ENCODE measurements at places on chromosomes 3 and 15. TPM values are rescaled to one million over a fixed set of nuclear protein-coding genes. Genes with fewer than 3 reads are reported as not detected.

- H3K27ac ChIP-seq: peak overlapping the region; percentile 79
- no peak overlapping the region for H3K4me3 ChIP-seq
- no peak for DNase-seq
- H3K4me1 ChIP-seq: no peaks in the 10 kb centered on the region
- no peaks in the 10 kb centered on the region for H3K27me3 ChIP-seq
Measured at GRCh38 chr3:105791131-105791530, 77.7 kb downstream of the CBLB start.

- H3K36me3 ChIP-seq: no peaks in the 10 kb centered on the region
- no peaks in the 10 kb centered on the region for H3K27me3 ChIP-seq
- no peak for DNase-seq
- H3K4me3 ChIP-seq: no peak overlapping the region
- no peak overlapping the region for H3K27ac ChIP-seq
Measured at GRCh38 chr3:135844386-135844785, 121.1 kb upstream of the PPP2R3A start.

- no peaks in the 10 kb centered on the region for H3K36me3 ChIP-seq
- H3K4me1 ChIP-seq: no peaks in the 10 kb centered on the region
- no peak for DNase-seq
- H3K27ac ChIP-seq: no peak overlapping the region
- no peaks in the 10 kb centered on the region for H3K27me3 ChIP-seq
Measured at GRCh38 chr3:48015431-48016180, 610 bp downstream of the MAP4 start.

- H3K27me3 ChIP-seq: no peaks in the 10 kb centered on the region
- H3K4me1 ChIP-seq: no peaks in the 10 kb centered on the region
- H3K36me3 ChIP-seq: no peaks in the 10 kb centered on the region
- no peak for DNase-seq
Measured at GRCh38 chr3:23114432-23114831, 88.7 kb upstream of the UBE2E2 start.

DNA sequence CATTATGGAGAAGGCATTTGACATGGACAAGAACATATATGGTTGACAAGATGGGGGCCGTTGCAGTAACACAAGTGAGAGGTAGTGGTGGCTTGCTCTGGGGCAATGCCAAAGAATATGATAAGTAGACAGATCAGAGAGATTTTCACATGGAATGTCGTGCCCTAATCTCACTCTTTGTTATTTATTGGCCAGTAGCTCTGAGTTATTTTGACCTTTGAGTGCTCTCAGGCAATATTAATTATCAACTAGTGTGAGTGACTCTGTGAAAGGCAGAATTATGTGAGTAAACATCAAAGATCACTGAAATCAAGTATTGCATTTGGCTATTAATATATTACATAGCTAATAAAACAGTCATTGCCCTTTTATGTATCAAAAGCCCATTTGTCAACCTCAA, 164.9 kb upstream of the ADAMTS9 start:
- no peak for DNase-seq
- H3K4me3 ChIP-seq: no peak overlapping the region
- no peaks in the 10 kb centered on the region for H3K27me3 ChIP-seq

DNA sequence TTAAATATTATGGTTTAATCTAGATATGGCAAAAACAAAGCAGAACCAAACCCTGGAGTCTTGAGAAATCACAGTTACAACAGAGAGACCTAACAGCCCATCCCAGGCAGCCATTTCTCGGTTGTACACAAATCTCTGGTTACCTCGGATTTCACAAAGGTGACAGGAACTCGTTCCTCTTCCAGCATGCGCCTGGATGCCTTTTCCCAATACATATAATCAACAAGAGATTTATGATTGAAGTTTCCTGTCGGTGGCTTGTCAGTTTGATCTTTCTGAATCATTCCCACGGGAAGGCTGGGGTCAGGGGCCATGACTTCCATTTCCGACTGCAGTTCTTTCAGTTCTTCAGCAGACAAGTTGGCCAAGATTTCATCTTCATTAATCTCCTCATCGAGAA, 445 bp downstream of the LMOD3 start:
- H3K36me3 ChIP-seq: no peaks in the 10 kb centered on the region
- no peak overlapping the region for H3K4me3 ChIP-seq
- H3K27me3 ChIP-seq: no peaks in the 10 kb centered on the region
- H3K27ac ChIP-seq: no peak overlapping the region

TIGIT gene
- total RNA-seq: 0.33 TPM

METTL6 gene
- 9.1 TPM for total RNA-seq

GRCh38 chr3:27880969-27881892, 159.1 kb upstream of the EOMES start:
- H3K27ac ChIP-seq: no peak overlapping the region
- no peak for DNase-seq
- H3K27me3 ChIP-seq: no peaks in the 10 kb centered on the region
- no peaks in the 10 kb centered on the region for H3K36me3 ChIP-seq

KIF15 gene
- 1.1 TPM for total RNA-seq

AP3S2 gene
- 37.4 TPM for total RNA-seq

MESP1 gene
- 5.9 TPM for total RNA-seq

DNA sequence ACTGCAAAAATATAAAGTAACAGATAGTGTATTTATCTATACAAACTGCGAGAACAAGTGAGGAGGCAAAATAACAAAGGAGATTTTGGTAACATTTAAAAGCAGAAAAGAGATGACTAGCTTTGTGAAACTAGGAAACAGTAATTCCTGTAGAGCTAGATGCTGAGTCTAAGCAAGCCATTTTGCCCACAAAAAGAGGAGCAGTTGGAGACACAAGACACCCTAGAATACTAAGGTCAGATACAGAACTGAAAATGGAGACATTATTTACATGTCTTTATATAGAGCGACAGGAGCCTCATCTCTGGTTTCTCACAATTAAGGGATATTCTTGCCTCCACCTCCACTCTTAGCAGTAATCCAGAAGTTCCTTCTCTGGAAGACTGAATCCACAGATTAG, 732.4 kb upstream of the GBE1 start:
- H3K27me3 ChIP-seq: no peaks in the 10 kb centered on the region
- no peak overlapping the region for H3K27ac ChIP-seq
- H3K4me1 ChIP-seq: no peaks in the 10 kb centered on the region
- no peak for DNase-seq
- H3K36me3 ChIP-seq: no peaks in the 10 kb centered on the region

GRCh38 chr3:160474416-160474838, 24.8 kb upstream of the TRIM59 start:
- no peaks in the 10 kb centered on the region for H3K36me3 ChIP-seq
- no peaks in the 10 kb centered on the region for H3K27me3 ChIP-seq
- H3K4me3 ChIP-seq: no peak overlapping the region
- no peaks in the 10 kb centered on the region for H3K4me1 ChIP-seq
- H3K27ac ChIP-seq: no peak overlapping the region

GRCh38 chr3:198081421-198081844, 121.4 kb downstream of the LMLN start:
- no peak for DNase-seq
- H3K27me3 ChIP-seq: peaks cover 9% of the 10 kb centered on the region
- no peak overlapping the region for H3K4me3 ChIP-seq
- no peaks in the 10 kb centered on the region for H3K4me1 ChIP-seq

DNA sequence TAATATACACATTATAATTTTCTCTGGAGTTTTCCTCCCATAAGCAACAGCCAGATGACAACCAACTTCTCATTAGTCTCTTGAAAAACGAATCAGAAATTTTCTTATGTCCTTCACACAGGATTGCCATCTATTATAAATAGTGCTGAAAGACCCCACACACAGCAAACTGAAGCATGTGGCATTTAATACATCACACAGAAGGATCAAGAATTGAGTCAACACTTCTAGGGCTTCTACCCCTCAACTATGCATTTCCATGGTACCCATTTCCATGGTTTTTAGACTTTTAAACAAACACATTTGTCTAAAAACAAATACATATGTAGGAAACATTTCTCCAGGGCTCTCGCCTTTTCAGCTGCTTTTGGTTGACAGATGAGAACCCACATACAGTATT, 282.1 kb downstream of the ZBTB20 start:
- no peak overlapping the region for H3K27ac ChIP-seq
- no peaks in the 10 kb centered on the region for H3K4me1 ChIP-seq
- no peak overlapping the region for H3K4me3 ChIP-seq

STARD9 gene
- total RNA-seq: 27.5 TPM

GRCh38 chr3:155891321-155891720, 20.9 kb downstream of the GMPS start:
- no peaks in the 10 kb centered on the region for H3K36me3 ChIP-seq
- H3K4me1 ChIP-seq: no peaks in the 10 kb centered on the region

TIMP4 gene
- 170 TPM for total RNA-seq

GRCh38 chr3:117914540-117915100, 1120.0 kb downstream of the IGSF11 start:
- DNase-seq: no peak
- H3K4me3 ChIP-seq: no peak overlapping the region
- H3K27ac ChIP-seq: no peak overlapping the region
- H3K4me1 ChIP-seq: no peaks in the 10 kb centered on the region
- no peaks in the 10 kb centered on the region for H3K36me3 ChIP-seq
- H3K27me3 ChIP-seq: no peaks in the 10 kb centered on the region

DNA sequence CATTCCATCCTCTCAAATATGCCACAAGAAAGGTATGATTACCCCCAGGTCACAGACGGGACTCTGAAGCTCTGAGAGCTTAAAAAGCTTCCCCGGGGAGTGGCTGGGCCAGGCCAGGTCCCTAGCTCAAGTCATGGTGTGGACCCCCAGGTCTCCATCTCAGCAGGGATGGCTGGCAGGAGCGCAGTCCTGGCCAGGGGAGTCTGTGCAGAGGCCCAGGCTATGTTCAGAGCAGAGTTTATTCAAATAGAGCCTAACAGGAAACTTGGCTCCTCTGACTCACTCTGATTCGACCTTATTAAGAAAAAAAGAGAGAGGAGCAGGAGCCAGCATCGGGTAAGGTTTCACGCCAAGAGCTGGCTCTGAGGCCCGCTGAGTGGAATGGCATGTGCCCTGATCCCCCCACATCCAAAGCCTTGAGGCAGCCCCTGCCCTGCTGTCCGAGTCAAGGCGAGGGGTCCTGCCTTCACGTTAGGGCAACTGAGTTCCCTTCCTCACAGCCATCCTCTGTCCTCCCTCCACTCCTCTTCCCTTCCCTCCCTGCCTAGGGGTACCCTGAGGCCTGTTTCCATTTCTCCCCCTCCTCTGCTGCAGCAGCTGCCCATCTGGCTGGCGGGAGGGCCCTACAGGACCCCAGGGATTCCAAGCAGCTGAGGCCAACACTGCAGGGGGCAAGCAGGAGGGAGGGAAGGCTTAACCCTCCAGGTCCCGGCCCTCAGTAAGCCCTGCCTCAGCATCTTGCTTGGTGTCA, 1.9 kb upstream of the LOXL1 start:
- H3K27me3 ChIP-seq: no peaks in the 10 kb centered on the region
- no peaks in the 10 kb centered on the region for H3K36me3 ChIP-seq
- H3K4me3 ChIP-seq: no peak overlapping the region
- DNase-seq: no peak

DNA sequence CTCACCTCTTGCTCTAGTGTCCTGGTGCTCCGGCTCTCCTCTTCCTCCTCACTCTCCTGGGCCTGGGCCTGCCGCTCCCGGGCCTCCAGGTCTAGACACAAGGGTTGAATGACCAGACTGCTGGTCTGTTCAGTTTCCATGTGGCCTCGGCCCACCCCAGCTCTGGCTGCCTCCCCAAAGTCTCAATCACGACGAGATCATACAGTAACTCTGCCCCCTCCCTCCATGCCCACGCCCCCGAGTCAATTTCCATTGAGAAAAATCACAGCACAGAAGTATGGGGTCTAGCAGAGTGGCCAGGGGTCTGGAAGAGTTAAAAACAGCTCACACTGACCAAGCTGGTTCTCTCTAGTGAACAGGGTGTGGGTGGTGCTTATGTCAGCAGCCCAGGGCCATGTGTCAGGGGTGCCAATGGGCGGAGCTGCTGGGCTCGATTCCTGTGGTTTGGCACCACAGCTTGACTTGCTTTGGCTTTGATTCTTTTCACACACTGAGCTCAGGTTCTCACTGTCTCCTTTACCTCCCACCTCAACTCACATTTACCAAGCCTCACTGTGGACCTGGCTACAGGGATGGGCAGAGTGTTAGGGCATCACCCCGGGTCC, 6.9 kb downstream of the C15orf62 start:
- no peaks in the 10 kb centered on the region for H3K36me3 ChIP-seq
- H3K4me1 ChIP-seq: peaks cover 8% of the 10 kb centered on the region
- peak; percentile 86 for DNase-seq
- H3K27ac ChIP-seq: peak overlapping the region; percentile 89
- H3K4me3 ChIP-seq: peak overlapping the region; percentile 48

GRCh38 chr3:31636694-31637442, 104.1 kb downstream of the STT3B start:
- no peaks in the 10 kb centered on the region for H3K27me3 ChIP-seq
- H3K27ac ChIP-seq: no peak overlapping the region
- no peak for DNase-seq
- no peaks in the 10 kb centered on the region for H3K36me3 ChIP-seq

PP2D1 gene
- not detected for total RNA-seq

DNA sequence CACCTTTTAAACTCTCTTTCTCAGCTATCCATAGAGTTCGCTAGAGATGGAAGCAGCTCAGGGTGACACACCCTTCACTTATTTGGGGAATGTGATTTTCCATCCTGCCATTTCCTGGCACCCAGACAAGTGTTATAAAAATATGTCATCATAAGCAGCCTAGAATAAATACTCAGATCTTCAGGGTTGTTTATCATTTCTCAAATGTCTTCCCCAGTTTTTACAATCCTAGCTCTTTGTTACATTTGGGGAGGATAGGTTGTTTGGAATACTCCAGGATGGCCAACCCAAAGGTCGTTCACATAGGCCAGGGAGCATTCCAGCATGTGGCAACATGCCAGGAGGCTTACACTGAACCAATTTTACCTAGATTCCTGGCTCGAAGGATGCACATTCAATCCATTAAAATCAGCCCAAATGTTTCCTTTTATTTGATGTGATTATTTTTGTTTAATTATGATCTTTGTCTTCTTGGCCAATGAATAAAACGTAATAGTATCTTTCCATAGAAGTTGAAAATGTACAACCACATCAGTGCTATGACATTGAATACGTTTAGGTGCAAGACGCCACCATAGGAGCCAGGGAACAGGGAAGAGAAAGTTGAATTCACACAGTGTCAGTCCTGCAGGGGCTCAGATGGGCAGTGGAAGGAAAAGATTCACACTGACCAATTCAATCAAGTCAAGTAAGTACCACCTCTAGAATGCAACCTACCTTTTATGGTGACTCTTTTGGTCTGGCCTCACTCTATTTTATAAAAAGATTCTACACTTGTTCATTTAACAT, 537.7 kb upstream of the MDFIC2 start:
- no peaks in the 10 kb centered on the region for H3K36me3 ChIP-seq
- no peak overlapping the region for H3K4me3 ChIP-seq
- H3K27ac ChIP-seq: no peak overlapping the region
- H3K27me3 ChIP-seq: no peaks in the 10 kb centered on the region
- DNase-seq: no peak

DNA sequence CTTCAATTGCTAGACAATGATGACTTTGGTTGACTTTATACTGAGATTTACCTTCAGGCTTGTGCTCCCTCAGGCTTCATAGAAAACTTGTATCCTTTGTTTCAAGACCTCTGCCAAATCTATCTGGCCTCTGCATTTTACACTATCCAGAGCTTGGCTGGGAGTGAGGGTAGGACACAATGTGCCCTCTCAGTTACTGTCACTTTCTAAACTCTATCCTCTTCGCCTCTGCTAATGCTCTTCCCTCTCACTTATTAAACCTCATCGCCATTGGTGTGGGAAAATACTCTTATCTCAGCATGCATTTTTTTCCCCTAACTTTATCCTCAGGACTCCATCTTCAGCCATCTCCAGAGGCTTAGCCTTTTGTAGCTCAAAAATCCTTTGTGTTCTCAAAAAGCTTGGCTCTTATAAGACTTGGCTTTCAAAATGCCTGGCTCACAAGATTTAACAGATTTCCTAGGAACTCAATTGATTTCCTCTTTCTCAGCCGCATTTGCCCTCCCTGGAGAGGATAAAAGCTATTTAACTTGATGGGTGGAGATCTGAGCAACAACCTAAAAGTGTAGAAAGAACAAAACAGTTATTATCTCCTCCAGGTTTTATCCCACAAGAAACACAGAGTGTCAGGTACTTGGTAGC, 28.3 kb downstream of the SUCNR1 start:
- H3K4me1 ChIP-seq: no peaks in the 10 kb centered on the region
- no peaks in the 10 kb centered on the region for H3K27me3 ChIP-seq

All from breast epithelium (tissue), 4 donors.